Pericardium fibroblast (primary cell): ENCODE measurements at places on chromosomes 7 and 10. TPM values are rescaled to one million over a fixed set of nuclear protein-coding genes. Genes with fewer than 3 reads are reported as not detected.

NKX1-2 gene
- not detected in 2 replicates for total RNA-seq

SPDYE11 gene
- total RNA-seq = not detected in 2 replicates

VPS26A gene
- total RNA-seq = 19.9 and 26.8 TPM in 2 replicates

PPIF gene
- total RNA-seq = 33.9 and 38.0 TPM in 2 replicates

OR6B1 gene
- not detected in 2 replicates for total RNA-seq

FAM25C gene
- total RNA-seq = not detected in 2 replicates

EPDR1 gene
- 5.8 and 13.9 TPM in 2 replicates for total RNA-seq

KCNIP2 gene
- 0.12 TPM in 1 of 2 replicates, not detected in the other for total RNA-seq

GIMAP1 gene
- not detected in 2 replicates for total RNA-seq

KLF6 gene
- total RNA-seq = 37.5 and 60.6 TPM in 2 replicates

SCART1 gene
- 0.93 and 2.1 TPM in 2 replicates for total RNA-seq

AKR1C2 gene
- total RNA-seq = 16.4 and 20.4 TPM in 2 replicates

FGFBP3 gene
- total RNA-seq = 0.12 and 0.26 TPM in 2 replicates

MLXIPL gene
- total RNA-seq = 0.34 TPM in 1 of 2 replicates, not detected in the other

GAD2 gene
- not detected in 2 replicates for total RNA-seq

SLC26A5 gene
- total RNA-seq = not detected in 2 replicates

LBX1 gene
- total RNA-seq = under 0.01 TPM in 1 of 2 replicates, not detected in the other

RSPH10B gene
- not detected in 2 replicates for total RNA-seq

SPDYE16 gene
- total RNA-seq = not detected in 2 replicates

CLDN4 gene
- total RNA-seq = 0.23 and 0.68 TPM in 2 replicates

FXYD4 gene
- not detected in 2 replicates for total RNA-seq

NEUROG3 gene
- total RNA-seq = not detected in 2 replicates

EIF5AL1 gene
- 0.34 and 0.47 TPM in 2 replicates for total RNA-seq

CHAT gene
- not detected in 2 replicates for total RNA-seq

OTUD1 gene
- 4.8 and 7.2 TPM in 2 replicates for total RNA-seq

NUTM2B gene
- 0.60 and 0.70 TPM in 2 replicates for total RNA-seq

PRRT4 gene
- 1.5 and 3.5 TPM in 2 replicates for total RNA-seq

BLNK gene
- not detected in 2 replicates for total RNA-seq

ZNF117 gene
- 3.0 and 4.8 TPM in 2 replicates for total RNA-seq

PNLIPRP3 gene
- not detected in 2 replicates for total RNA-seq

ZNF33B gene
- 3.9 and 49.4 TPM in 2 replicates for total RNA-seq

C10orf143 gene
- total RNA-seq = 0.77 and 1.1 TPM in 2 replicates

MUC3A gene
- total RNA-seq = not detected in 2 replicates

STAMBPL1 gene
- total RNA-seq = 13.0 and 36.9 TPM in 2 replicates

SPDYE17 gene
- total RNA-seq = not detected in 2 replicates
